ENCODE measurements at places on chromosomes 11 and 22. TPM values are rescaled to one million over a fixed set of nuclear protein-coding genes. Genes with fewer than 3 reads are reported as not detected.

The SCGB2A2 gene
- not detected for total RNA-seq

The CEND1 gene
- 1.2 TPM for total RNA-seq

The RCOR2 gene
- not detected for total RNA-seq

The ASRGL1 gene
- 6.2 TPM for total RNA-seq

The FAT3 gene
- total RNA-seq: not detected

The RAB36 gene
- 0.33 TPM for total RNA-seq

The PES1 gene
- total RNA-seq: 48.3 TPM

The LRRN4CL gene
- 0.18 TPM for total RNA-seq

The TRPM5 gene
- total RNA-seq: not detected

The RAPSN gene
- 0.65 TPM for total RNA-seq

Measured in activated CD4-positive, alpha-beta memory T cell treated with anti-CD3 and anti-CD28 coated beads, Interleukin-2, amount 10 ng/mL, durations not matched to agents 7 days and 5 days (primary cell).